ENCODE measurements at places on chromosomes 3 and 15. TPM values are rescaled to one million over a fixed set of nuclear protein-coding genes. Genes with fewer than 3 reads are reported as not detected.

GRCh38 chr3:190533511-190534281, 19.8 kb downstream of the IL1RAP start:
- H3K4me1 ChIP-seq: no peaks in the 10 kb centered on the region
- H3K27me3 ChIP-seq: no peaks in the 10 kb centered on the region
- H3K27ac ChIP-seq: no peak overlapping the region
- no peak overlapping the region for H3K4me3 ChIP-seq
- H3K36me3 ChIP-seq: no peaks in the 10 kb centered on the region

DNA sequence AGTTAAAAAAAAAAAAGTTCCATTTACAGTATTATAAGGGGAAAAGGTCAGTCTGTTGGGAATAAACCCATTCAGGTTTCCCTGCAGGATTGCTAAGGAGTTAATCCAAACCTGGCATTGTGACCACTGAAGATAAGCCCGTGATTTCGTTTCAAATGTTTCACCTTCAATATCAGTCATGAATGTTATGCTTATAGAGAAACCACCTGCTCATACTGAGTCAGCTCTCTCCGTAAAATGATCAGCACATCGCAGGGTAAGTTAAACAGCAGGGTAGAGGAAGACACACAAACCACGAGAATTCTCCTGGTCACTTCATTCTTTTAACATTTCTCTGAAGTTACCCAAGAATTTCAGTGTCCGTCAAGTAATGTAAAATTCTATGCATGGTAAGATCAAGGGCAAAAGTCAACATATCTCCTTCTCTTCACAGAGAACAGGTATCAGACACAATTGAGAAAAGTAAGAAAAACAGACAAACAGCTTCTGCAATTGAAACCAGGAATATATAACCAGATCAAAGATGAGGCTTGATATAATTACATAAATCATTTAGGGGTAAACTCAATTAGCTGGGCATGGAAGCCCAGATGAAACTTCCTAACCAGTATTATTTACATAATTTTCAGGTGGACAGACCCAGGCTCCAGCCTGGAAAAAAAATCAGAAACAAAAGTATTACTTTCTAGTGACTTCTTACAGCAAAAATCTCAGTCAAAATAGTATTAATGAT, 67.6 kb upstream of the ARHGEF3 start:
- H3K27me3 ChIP-seq: no peaks in the 10 kb centered on the region
- no peak for DNase-seq
- no peak overlapping the region for H3K27ac ChIP-seq
- no peaks in the 10 kb centered on the region for H3K36me3 ChIP-seq
- peaks cover 2% of the 10 kb centered on the region for H3K4me1 ChIP-seq

GRCh38 chr3:94241986-94242385, 179.1 kb downstream of the NSUN3 start:
- no peak for DNase-seq
- H3K4me3 ChIP-seq: no peak overlapping the region
- no peaks in the 10 kb centered on the region for H3K4me1 ChIP-seq
- no peaks in the 10 kb centered on the region for H3K36me3 ChIP-seq

- peaks cover 20% of the 10 kb centered on the region for H3K4me1 ChIP-seq
- H3K27me3 ChIP-seq: no peaks in the 10 kb centered on the region
- no peak for DNase-seq
- H3K36me3 ChIP-seq: no peaks in the 10 kb centered on the region
These were observed 76.5 kb downstream of the HMG20A start for GRCh38 chr15:77497110-77497737.

- peaks cover 3% of the 10 kb centered on the region for H3K36me3 ChIP-seq
- H3K27me3 ChIP-seq: no peaks in the 10 kb centered on the region
- DNase-seq: no peak
- no peak overlapping the region for H3K27ac ChIP-seq
- H3K4me1 ChIP-seq: no peaks in the 10 kb centered on the region
These were observed 40.4 kb downstream of the ETFA start for GRCh38 chr15:76270876-76271275.

DNA sequence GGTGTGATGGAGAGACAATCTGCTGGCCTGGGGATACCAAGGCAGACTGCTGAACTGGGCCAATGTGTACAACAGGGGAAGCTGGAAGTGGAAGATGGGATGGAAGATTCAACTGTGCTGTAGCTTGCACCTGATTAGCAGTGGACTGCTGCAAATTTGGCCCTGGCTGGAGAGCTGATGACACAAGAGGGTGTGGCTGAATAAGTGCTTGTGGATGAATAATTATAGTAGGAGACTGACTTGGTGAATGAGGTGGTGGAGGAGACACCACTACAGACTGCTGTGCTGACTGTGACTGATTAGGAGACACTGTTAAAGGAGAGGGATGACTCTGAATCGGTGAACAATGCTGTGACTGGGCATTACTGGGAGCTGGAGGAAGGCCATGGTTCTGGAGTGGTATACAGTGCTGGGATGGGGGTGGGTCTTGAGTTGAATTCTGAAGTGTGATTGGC, 52.5 kb downstream of the PHC3 start:
- DNase-seq: no peak
- H3K36me3 ChIP-seq: peaks cover 2% of the 10 kb centered on the region
- H3K27me3 ChIP-seq: no peaks in the 10 kb centered on the region

DNA sequence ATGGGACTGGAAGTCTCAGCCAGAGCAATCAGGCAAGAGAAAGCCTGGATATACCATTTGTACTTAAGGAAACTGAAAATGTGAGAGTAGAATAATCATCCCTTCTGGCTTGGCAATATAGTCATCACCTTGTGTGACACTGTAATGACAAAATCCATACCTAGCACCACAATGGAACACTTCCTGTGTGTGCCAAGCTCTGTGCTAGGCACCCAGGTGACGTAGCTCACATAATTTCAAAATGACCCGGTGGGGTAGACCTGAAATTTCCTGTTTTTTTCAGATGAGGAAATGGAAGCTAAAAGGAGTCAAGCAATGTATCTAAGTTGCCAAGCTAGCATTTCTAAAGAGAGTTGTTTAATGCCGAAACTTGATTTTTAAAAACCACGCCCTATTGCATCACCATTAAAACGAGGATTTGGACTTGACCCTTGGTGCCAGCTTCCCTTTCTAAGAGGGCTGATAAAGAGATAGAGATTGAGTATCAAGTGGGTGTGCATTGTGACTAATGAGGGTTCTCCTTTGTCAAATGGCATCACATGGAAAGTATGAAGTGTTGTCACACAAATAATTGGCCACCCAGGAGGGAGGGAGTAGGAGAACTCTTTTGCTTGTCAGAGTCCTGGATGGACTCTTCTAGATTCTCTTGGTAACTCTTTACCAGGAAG, 141.3 kb upstream of the PDZRN3 start:
- no peaks in the 10 kb centered on the region for H3K36me3 ChIP-seq
- H3K27ac ChIP-seq: no peak overlapping the region
- H3K4me3 ChIP-seq: no peak overlapping the region
- no peak for DNase-seq
- no peaks in the 10 kb centered on the region for H3K27me3 ChIP-seq
- H3K4me1 ChIP-seq: no peaks in the 10 kb centered on the region

DNA sequence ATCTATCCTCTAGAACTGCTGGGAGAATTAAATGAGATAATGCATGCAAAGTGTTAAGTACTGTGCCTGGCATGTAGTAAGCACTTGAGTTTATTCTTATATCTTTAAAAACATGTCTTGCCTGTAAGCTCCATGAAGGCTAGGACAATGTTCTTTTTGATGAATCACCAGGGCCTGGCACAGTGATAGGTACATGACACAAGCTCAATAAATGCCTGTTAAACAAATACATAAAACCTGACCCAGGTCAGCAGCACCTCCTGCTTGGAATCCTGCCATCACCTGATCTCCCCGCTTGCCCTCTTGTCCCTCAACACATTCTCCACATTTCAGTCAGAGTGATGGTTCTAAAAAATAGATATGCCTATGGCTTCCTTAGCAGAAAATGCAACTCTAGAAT, 186.8 kb downstream of the CHST2 start:
- H3K27me3 ChIP-seq: no peaks in the 10 kb centered on the region
- H3K27ac ChIP-seq: no peak overlapping the region
- H3K36me3 ChIP-seq: no peaks in the 10 kb centered on the region
- H3K4me3 ChIP-seq: no peak overlapping the region
- H3K4me1 ChIP-seq: no peaks in the 10 kb centered on the region
- DNase-seq: no peak

Gene ARGFX
- polyA plus RNA-seq: not detected
